ENCODE measurements at places on chromosomes 16 and 17.
A peak's percentile ranks its signal among the peaks of the same experiment; 100 is the strongest.

GRCh38 chr16:55280587-55280986 is 43.4 kb upstream of the IRX6 start:
- DNase-seq = no peak

- DNase-seq = no peak
Measured at GRCh38 chr17:82334622-82335394, 1.2 kb upstream of the SECTM1 start.

DNA sequence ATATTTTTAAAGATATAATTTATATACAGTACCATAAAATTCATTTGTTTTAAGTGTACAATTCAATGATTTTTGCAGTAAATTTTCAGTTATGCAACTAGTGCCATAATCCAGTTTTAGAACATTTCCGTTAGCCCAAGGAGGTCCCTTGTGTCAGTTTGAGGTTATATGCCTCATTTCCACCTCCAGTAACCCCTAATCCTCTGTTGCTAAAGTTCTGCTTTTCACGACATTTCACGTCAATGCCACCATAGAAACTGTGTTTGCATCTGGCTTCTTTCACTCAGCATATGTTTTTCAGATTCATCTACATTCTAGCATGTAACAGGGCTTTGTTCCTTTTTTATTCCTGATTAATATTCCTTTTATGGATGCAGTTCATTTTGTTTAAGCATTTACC is 42.4 kb upstream of the NUDT7 start:
- DNase-seq = peak; percentile 18

DNA sequence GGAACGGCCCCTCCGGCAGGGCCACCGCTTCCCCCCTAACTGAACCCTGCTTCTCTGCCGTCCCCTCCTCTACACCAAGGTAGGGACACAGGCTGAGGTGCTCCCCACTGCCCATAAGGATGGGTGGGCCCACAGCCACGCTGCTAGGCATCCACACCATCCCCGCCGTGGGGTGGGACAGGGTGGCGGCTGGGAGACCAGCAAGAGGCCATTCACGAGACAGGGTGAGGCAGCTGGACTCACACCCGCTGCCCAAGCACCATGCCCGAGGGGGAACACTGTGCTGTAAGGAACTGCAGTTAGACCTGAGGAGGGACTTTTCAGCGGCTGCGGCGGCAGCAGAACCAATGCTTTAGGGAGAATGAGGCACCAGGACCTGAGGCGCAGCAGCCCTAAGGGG is 47.5 kb upstream of the RRN3 start:
- DNase-seq = no peak

- no peak for DNase-seq
Measured at GRCh38 chr17:61799812-61800484, 63.4 kb downstream of the BRIP1 start.

GRCh38 chr17:11944587-11944986 is 52.7 kb downstream of the ZNF18 start:
- no peak for DNase-seq

- DNase-seq = no peak
Measured at GRCh38 chr16:55663765-55664677, 8.2 kb downstream of the SLC6A2 start.

- no peak for DNase-seq
Measured at GRCh38 chr17:83065660-83066542, 13.5 kb upstream of the METRNL start.

- no peak for DNase-seq
Measured at GRCh38 chr16:86651823-86652222, 73.5 kb downstream of the FOXL1 start.

DNA sequence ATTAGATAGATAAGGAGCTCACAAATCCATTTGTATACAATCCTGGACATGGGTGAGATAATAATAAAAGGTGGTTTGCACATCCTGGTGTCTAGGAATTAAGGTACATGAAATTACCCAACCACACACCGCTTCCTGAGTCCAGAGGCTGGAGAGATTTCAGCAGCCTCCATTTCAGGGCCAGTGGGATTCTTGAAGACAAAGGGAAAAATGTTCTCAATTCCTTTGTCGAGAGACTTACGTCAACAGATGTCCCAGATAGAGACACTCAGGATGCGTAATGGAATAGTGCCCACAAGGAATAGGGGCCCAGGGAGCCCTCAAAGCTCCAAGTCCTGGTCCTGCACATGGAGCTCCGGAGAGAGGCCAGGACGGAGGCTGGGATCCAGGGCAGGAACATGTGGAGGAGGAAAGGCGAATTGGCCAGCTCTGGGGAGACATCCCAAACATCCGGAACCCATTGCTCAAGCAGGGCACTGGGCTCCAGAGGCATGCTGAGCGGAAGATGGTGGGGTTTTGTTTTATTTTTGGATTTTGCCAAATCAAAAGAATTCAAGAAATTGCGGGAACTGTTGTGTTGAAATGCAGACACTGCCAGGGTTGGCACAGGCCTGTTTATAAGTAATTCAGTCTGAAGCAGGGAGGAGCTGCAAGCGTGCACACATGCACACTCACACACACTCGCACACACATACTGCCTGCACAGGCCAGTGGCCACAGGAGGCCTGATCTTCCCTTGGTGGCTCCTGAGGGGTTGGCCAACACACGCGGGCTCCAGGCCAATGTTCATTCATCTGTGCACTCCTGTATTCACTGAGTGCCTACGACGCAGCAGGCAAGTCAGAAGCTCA is 97.2 kb downstream of the NOG start:
- DNase-seq = no peak

DNA sequence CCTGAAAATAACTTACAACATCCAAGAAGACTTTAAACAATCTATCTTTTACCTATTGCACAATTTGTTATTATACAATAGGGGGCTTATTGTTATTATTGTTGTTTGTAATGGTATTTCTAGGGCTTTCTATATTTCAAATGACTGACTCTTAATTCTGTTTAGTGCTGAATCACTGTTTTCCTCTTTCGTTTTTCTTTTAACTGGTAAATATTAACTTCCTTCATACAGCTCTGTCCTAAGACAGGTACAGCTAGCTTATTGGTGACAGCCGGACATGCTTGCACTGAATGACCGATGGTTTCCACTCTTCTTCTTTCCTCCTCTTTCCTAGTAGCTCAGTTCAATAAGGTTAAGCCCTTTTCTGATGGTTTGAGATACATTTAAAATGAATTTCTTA is 11.6 kb downstream of the KRTAP9-7 start:
- no peak for DNase-seq

DNA sequence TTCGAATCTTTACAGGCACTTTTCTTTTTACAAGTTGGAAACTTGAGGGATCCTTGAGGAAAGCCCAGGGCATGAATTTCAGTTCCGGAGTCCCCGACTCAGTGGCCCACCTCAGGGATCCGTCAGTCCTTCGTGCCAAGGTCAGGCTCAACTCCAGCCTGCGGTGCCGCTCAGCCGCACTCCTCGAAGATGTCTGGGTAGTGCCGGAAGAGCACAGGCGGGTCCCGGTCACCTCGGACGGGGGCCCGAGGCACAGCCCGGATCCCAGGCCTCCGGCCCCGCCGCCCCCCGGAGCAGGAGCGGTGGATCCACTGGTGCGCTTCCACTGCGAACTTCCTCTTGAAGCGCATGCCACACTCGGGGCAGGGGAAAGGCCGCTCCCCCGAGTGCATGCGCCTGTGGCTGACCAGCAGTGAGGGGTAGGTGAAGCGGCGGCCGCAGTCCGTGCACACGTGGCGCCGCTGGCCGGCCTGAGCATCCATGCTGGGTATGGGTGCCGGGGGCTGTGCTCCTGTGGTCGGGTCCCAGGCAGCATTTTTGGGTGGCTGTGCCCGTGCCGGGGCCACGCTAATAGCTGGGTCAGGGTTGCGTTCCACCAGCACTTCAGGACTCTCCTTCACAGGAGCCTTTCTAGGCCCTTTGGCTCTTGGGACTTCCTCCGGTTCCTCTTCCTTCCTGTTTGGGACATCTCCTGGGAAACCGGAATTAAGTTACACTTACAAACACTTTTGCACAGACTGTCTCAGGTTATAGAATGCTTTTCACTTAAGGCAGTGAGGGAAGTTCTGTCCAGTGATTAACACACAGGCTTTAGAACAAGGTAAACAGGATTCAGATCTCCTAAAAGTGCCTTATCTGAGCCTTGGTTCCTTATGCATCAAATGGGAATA is 1.5 kb downstream of the ZNF688 start:
- no peak for DNase-seq

DNA sequence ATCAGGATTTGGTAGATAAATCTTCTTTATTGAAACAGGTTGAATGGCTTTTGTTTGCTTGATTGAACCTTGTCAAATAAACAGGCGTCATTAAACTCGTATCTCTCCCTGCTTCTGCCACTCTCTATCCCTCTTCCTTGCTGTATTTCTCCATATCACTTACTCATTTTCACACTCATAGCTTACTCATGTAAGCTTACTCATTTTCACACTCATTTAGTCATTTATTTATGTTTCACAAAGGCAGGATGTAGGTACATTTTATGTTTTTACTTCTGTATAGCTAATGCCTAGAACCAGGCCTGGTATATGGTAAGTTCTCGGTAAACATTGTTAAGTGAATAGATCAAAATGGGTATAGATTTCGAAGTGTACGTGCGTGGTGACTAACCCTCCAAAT is 450.0 kb downstream of the PMP22 start:
- no peak for DNase-seq

DNA sequence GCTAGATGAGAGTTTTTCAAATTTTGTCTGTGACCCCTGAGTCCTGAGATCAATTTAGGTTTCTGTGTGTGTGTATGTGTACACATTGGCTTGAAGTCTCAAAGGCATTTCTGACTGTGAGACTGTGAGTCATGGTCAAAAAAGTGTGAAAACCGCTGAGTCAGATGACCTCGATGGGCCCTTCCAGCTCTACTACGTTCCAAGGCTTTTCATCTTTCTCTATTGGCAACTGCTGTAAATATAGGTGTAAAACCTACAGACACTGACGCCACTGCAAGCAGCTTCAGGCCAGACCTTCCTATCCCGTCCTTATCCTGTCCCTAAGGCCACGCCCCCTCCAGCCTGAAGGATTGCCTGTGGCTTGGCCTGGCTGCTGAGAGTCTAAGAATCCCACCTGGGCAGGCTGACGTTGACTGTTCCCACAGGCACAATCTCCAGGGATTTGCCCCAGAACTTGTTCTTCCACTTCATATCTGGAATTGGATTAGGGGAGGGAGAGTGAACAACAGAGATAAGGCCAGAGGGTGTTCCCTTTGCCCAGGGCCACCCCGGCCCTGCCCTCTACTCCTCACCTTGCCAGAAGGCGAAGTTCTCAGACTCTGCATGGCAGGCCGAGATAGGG is 11.3 kb downstream of the OSBPL7 start:
- DNase-seq = no peak

DNA sequence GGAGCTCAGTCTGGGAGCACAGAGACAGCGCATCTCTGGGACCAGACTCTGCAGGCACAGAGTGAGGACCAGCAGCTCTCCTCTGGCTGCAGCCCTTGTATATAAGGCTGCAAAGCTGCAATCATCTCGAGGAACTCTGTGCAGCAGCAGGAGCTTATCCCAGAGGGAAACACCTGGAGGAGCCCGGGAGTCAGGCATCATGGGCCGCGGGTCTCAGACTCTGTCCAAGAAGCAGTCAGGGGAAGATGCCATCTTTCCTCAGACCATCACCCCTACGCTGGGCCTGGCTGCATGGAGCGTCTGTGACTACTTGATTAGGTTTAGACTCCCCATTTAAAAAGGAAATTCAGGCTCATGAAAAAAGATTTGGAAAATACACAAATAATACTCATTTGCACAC is 122.0 kb downstream of the IRF8 start:
- DNase-seq = no peak

GRCh38 chr16:59252317-59252716 is 518.2 kb upstream of the GOT2 start:
- no peak for DNase-seq

DNA sequence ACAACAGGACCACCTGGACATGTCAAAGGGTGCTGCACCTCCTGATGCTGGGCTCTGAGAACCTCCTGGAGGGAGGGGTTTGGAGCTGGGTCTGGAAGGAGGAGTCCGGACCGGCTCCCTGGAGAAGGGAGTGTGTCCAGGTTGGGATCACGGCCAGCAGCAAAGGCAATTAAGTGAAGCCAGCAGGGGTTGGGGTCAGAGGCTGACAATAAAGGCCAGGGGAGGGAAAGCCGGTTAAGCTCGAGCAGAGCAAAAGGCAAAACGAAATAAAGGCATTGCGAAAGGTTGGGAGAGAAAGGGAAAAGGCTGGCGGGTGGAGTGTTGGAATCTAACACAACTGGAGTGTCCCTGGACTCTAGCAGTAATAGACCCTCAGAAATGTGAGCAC is 992 bp upstream of the CACNG4 start:
- no peak for DNase-seq

GRCh38 chr17:44354582-44355561 is 8.8 kb downstream of the FAM171A2 start:
- no peak for DNase-seq

GRCh38 chr17:6303664-6304063 is 131.3 kb downstream of the AIPL1 start:
- DNase-seq = no peak

DNA sequence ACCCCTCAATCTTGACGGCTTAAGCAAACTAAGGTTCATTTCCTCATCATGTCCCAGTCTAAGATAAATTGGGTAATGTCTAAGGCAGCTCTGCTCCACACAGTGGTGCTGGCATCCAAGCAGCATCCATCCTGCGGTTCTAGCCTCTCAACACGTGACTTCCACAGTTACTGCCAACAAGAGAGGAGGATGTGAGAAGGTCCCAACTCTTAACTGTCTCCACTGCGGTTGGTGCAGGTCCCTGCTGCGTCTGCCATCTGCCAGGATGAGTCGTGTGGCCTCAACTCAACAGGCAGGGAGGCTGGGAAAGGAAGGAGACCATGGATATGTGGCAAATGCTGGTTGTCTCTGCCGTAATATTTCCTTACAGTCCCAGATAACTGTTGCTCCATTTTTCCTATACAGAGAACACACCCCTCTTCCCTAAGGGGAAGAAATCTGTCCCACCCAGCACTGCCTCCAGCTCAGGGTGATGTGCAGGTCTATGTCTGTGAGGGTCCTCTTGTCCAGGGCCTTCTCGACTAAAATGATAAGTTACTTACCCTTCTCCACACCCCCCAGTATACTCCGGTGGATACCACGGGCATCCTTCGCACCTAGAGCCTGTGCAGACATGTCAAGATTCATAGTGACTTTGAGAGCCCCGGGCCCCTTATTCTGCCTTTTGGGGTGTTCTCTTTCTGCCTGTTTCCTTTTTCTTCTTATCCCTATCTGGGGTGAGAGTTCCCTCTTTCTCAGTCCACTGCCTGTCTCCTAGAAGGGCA is 64.7 kb downstream of the KCNJ18 start:
- no peak for DNase-seq

GRCh38 chr16:82612263-82612662 is 14.5 kb upstream of the CDH13 start:
- no peak for DNase-seq

GRCh38 chr16:52512297-52512987 is 34.5 kb downstream of the TOX3 start:
- no peak for DNase-seq

- no peak for DNase-seq
Measured at GRCh38 chr17:76087531-76087930, 8.5 kb downstream of the ZACN start.

DNA sequence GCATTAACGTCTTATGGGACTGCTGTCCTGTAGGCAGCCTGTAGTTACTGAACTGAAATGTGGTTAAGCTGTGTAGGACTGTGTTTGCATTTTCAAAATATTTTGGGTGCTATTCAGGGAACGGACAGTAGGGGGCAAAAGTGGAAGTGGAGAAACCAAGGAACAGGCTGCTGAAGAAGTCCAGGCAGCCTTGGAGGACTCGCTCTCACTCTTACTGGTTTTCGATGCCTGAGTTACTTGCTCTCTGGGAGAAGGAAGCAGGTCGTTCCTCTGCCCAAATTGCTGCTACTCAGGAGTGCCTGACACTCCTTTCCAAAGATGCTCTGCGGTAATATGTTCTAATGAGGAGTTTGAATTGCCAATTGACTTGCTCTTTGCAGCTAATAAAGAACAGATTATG is 64.5 kb upstream of the RBFOX1 start:
- DNase-seq = no peak

All from GM12864 (cell line).